ENCODE measurements at places on chromosomes 3 and 15.

DNA sequence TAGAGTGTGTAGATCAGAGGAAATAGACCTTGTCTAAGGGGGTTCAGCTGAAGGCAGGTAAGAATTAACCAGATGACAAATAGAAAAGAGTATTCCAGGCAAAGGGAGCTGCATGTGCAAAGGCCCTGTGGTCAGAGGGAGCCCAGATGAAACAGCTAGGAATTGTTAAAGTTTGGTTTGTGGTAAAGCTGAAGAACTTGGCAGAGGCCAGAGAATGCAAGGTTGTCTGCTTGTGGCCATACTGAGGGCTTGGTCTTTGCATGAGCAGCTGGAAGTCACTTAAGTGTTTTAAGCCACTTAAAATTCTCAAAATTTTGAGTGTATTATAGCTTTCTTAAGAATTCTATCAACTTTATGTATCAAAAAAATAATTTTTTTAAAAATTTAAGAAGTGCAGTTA, 116.5 kb downstream of the NEK10 start:
- DNase-seq = no peak

- no peak for DNase-seq
Measured at GRCh38 chr3:45817831-45818522, 21.6 kb upstream of the SLC6A20 start.

DNA sequence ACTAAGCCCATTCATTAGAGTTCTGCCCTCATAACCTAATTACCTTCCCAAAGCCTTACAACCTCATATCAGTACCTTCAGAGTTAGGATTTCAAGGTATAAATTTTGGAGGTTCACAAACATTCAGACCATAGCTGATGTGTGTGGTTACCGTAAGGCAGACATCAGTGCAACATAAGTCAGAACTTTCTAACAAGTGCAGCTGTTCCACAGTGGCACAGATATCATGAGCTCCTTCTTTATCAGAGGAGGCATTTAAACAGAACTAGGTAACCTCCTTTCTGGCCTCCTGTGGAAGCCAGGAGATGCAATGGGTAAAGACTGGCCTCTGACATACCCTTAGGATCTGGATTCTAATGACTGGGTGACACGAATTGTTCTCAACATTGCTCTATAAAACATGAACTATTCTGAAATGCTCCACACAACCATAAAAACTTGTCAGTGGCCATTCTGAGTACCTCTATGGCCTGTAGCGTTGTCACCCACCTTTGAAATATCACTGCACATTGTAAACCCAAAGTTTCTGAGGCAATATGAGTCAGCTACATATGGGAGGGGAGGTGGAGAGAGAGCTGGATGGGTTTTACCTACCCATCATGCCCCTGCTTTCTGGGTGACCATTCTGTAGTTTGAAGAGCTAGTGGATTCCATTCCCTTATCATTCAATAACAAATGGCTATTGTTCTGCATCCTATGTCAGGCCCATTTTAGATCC, 546.0 kb upstream of the TBL1XR1 start:
- DNase-seq = no peak

GRCh38 chr15:80188251-80188650, 35.5 kb downstream of the FAH start:
- DNase-seq = no peak

DNA sequence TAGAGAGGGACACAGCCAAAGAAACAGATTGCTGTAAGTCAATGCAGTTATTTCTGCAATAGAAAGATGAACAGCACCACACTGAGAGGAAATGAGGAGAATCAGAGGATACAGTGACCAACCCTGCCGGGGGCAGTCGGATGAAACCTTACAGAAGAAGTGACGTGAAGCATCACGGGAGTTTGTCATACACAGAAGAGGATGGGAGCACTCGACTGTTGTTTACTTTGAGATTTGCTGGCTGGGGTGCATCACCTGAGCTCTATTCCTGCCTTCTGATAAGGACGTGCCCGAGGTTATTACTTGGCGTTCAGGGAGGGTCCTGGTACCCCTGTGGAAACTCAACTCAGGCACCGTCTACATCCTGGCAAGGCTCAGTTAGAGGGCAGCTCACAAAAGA, 45.4 kb downstream of the MAGEF1 start:
- no peak for DNase-seq

GRCh38 chr3:63470745-63471144, 181.7 kb upstream of the SNTN start:
- DNase-seq = no peak

DNA sequence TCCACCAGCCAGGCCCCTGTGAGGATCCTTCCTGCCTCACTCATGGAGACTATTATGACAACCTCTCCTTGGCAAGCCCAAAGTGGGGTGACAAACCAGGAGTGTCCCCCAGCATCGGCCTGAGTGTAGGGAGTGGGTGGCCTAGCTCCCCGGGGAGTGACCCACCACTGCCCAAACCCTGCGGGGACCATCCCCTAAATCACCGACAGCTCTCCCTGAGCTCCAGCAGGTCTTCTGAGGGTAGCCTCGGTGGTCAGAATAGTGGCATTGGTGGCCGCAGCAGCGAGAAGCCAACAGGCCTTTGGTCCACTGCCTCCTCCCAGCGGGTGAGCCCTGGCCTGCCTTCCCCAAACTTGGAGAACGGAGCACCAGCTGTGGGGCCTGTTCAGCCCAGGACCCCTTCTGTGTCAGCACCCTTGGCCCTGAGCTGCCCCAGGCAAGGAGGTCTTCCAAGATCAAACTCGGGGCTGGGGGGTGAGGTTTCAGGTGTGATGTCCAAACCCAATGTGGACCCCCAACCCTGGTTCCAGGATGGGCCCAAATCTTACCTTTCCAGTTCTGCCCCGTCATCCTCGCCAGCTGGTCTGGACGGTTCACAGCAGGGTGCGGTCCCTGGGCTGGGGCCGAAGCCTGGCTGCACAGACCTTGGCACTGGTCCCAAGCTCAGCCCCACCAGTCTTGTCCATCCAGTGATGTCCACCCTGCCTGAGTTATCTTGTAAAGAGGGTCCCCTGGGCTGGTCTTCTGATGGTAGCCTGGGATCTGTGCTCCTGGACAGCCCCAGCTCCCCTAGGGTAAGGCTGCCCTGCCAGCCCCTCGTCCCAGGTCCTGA, 1.0 kb downstream of the LIMD1 start:
- DNase-seq = no peak
